Hypothalamus (tissue), 51 donors: ENCODE measurements at places on chromosomes 12 and 14.

DNA sequence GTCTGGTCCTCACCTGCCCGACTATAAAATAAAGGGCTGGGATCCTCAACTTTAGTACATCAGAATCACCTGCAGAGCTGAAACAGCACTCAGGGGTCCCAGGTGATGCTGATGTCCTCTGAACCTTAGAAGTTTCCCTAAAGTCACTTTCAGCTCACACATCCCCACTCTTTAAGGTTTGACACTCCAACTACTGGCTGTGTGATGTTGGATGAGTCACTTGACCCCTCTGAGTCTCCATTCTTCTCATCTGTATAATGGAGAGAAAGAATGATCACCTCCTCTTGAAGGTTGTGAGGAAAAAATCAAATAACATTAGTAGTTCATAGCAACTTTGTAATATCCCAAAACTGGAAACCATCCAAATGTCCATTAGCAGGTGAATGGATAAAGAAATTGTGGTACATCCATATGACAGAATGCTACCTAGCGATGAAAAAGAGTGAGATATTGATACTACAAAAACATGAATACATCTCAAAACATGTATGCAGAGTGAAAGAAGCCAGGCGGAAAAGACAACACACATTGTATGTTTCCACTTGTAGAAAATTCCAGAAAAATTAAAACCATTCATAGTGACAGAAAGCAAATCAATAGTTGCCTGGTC is 13.3 kb downstream of the TMEM119 start:
- no peak for DNase-seq

DNA sequence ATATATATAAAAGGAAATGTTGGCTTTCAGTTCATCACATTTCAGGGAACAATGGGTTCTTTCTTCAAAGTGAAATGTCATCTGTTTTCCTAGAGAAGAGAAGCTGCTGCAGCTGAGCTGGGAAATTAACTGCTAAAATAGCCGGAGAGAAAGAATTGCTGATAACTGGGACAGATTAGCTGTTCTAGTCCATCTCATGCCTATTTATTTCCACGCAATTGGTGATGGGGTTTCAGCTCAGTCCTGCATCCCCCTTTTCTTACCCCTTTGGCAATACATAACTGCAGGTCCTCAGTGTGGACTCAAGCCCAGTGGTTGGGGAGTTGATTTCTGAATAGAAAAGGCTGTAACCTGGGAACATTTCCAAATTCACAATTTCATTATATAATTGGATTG is 436.9 kb upstream of the TMEM132C start:
- no peak for DNase-seq

DNA sequence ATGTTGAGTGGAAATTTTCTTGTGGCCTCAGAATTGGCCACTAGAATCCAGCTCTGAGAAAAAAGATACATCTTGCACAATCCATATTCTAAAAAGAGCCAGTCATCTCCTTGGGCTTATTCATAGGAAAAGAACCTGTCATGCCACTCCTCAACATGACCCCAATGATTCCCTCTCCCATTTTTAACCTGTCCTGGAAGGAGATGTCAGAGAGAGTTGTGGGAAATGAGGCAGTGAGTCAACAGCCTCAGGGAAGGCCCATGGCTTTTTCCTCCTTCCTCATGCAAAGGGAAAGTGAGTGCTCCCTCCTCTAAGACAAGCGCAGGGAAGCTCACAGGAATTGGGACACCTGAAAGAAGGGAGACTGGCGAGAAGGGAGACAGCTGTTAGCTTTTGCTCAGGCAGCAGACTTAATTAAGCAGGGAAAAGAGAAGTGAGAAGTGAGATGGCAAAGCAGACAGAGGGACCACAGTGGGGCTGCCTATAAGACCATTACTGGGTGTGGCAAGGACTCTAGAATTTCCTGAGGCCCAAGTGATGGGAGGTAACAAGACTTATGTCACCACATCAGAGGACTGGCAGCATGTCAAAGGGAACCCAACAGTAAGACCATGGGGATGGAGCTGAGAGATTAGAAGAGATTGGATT is 10.2 kb upstream of the DHRS7 start:
- no peak for DNase-seq

DNA sequence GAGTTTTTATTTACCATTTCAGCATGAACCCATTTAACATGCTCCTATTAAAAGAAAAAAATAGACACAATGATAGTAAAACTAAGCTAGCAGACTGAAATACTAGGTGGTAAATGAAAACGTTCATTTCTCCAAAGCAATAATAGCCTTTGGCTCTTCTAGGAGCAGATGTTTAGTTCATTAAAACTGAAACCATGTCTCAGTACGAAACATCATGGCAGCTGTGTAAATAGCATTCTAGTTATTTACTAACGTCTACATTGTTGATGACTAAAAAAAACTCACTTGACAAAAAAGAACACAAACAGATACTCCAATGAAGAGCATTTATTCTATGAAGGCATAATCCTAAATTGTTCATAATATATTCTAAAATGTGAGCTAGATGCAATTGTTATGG is 17.9 kb downstream of the RECQL start:
- no peak for DNase-seq

- no peak for DNase-seq
These were observed 59.8 kb upstream of the KRR1 start for GRCh38 chr12:75571204-75571603.

- no peak for DNase-seq
These were observed 128.0 kb downstream of the BCAT1 start for GRCh38 chr12:24820872-24821271.

- no peak for DNase-seq
These were observed 570.0 kb upstream of the FLRT2 start for GRCh38 chr14:84959851-84960520.

DNA sequence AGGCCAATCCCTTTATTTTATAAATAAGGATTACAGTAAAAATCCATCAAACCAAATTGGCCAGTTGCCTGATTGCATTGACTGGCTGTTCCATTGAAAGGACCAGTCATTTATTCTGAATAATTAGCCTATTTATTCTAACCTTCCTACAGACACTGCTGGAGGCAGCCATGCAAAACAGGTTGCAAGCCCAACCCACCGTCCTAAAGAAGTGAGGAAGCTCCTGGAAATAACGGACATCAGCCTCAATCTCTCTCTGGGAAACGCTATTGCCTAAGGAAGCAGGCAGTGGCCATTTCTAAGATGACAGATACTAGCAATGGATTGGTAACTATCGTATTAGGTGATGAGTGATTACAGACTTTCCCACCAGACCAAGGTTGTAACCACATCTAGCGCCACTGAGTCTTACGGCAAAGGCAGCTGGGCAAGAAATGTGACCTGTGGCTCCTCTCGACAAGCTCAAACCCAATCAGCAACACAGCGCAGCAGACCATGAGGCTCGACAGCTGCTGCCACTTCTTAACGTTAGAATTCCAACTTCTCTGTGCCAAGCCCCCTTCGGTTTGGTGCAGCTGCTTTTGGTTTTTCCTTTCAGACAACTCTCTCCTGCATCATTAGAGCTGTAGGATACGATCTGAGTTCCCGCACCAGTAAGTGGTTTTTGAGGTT is 134.2 kb downstream of the KCNK10 start:
- DNase-seq = no peak

- DNase-seq = no peak
These were observed 310.1 kb downstream of the SYT1 start for GRCh38 chr12:79174626-79175025.

DNA sequence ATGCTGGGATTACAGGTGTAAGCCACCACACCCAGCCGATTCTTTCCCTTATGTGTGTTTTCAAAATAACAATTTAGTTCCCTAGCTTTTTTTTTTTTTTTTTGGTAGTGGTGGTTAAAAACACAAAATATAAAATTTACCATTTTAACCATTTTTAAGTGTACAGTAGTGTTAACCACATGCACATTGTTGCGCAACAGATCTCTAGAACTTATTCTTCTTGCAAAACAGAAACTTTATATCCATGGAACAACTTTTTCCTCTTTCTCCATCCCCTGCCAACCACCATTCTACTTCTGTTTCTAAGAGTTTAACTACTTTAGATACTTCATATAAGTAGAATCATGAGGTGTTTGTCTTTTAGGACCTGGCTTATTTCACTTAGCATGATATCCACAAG is 1.1 kb upstream of the NDUFA12 start:
- DNase-seq = no peak

DNA sequence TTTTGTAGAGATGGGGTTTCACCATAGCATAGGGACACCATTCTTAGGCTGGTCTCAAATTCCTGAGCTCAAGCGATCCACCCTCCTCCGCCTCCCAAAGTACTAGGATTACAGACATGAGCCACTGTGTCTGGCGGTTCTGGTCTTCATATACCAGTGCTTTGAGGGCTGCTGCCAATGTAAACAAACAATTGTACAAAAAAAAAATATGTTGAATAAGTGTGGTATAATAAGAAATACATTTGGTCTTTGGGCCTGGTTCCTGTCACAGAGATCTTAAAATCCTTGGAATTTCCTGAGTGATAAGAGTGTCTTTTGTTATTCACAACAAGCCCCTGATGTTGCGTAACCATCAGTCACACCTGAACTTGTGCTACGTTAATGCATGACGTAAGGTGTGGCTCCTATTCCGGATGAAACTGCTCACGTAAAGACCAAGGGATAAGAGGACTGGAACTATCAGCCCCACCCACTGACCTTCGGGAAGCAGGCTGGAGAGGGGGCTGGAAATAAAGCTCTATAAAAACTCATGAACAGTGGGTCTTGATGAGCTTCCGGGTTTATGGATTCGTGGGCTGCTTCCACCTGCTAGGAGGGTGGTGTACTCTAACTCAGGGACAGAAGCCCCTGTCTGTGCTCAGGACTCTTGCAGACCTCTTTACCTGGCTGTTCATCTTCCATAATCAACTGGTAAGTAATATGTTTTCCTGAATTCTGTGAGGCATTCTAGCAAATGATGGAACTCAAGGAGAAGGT is 16.5 kb upstream of the RIMKLB start:
- no peak for DNase-seq

DNA sequence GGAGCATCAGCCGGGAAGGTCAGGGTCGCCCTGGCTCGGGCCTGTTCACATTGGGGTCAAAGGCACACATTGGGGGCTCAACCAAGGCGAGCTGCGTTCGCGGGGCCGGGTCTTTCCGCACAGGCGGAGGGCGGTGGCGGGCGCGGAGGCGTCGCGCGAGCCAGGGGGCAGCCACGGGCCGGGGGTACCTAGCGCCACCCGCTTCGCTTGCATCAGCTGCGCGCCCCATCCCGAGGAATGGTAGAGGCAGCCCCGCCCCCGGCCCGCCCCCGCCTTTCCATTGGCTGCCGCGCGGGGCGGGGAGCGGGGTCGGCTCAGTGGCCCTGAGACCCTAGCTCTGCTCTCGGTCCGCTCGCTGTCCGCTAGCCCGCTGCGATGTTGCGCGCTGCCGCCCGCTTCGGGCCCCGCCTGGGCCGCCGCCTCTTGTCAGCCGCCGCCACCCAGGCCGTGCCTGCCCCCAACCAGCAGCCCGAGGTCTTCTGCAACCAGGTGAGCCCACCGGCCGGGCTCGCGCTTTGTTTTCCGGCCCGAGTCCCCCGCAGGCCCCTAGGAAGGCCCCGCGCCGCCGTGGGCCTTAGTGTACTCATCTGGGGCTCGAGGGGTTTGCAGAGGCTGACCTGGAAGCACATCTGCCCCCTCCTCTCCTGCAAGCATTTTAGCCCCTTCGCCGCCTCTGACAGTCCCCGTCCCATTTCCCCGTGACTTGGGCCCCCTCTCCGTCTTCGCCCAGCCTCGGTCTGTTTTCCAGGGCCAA is at the start of gene ALDH2:
Gene ALDH2, plus strand, starts transcription at position 326 of the 754 bp plus-strand sequence. Its CDS starts 50 bp downstream, at position 376.
- no peak for DNase-seq

DNA sequence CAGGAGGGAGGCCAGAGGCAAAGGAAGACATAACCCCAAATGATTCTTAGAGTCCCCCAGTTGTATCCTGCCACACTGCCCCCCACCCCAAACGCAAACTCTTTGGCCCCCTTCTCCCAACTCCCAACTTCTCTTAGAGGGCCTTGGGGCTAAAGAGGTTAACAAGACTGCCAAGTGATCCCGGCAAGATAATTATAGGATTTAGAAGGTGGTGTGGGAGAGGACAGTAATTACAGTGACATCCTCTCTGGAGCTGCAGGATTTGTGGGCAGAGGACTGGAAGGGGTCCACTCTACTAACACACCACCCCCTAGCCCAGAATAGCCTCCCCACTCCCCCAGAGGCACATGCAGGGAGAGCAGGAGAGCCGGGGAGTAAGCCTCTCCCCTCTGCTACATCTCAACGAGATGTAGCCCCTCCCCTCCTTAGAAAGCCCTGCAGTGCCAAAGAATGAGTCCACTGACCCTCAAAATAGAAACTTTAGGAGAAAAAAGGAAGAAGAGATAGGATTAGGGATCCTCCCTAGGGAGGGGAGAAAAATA is 5.3 kb upstream of the GDF11 start:
- no peak for DNase-seq

- DNase-seq = no peak
These were observed 112.4 kb upstream of the PTPRR start for GRCh38 chr12:71032933-71033332.

DNA sequence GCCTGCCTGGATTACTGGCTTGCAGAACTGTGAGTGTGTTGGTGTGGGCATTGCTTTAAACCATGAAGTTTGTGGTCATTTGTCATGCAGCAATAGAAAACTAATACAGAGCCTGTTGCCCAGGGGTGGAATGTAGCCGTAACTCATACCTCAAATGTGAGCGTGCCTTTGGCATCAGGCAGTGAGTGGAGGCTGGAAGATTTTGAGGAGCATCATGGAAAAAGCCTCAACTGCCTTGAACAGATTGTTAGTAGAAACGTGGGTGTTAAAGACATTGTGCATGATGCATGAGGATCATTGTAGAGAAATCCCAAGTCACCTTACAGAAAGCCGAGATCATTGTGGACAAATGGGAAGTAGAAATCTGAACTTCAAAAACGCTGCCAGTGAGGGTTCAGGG is 580.5 kb downstream of the AACS start:
- DNase-seq = no peak

DNA sequence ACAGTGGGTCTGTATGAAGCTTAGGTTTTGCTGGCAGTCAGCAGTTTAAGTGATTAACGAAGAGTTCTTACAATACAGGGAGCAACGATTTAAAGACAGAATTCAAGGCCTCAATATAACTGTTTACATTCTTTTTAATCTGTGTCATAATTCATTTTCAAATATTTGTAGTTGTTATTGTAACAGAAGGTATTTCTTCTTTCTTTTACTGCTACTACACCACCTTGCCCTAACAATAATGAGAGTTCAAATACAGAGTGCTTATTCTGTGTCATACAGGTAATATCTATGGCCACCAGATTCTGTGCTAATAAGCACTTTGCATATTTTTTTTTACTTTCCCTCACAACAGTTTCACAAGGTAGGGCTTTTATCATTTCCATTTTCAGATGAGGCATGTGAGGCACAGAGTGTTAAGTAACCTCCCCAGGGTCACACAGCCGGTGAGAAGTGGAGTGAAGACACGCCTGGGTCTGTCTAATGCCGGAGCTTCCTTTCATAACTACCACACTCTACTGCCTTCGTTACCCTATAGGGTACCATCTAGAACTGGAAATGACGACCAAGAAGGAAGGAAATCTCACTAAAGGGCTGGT is 81.9 kb downstream of the PELI2 start:
- no peak for DNase-seq

- DNase-seq = no peak
These were observed 19.5 kb upstream of the GOLGA5 start for GRCh38 chr14:92774572-92774971.

GRCh38 chr14:31692376-31692781 is 131.2 kb downstream of the NUBPL start:
- no peak for DNase-seq
